ENCODE measurements at places on chromosomes 6 and 20.

GRCh38 chr6:31737991-31738979 is 1.5 kb upstream of the MSH5 start:
- no peak for DNase-seq

- DNase-seq = no peak
Measured at GRCh38 chr6:167747645-167748044, 79.1 kb upstream of the AFDN start.

GRCh38 chr6:143711714-143712113 is 33.9 kb downstream of the PHACTR2 start:
- DNase-seq = no peak

GRCh38 chr6:118523216-118523615 is 24.9 kb upstream of the PLN start:
- no peak for DNase-seq

DNA sequence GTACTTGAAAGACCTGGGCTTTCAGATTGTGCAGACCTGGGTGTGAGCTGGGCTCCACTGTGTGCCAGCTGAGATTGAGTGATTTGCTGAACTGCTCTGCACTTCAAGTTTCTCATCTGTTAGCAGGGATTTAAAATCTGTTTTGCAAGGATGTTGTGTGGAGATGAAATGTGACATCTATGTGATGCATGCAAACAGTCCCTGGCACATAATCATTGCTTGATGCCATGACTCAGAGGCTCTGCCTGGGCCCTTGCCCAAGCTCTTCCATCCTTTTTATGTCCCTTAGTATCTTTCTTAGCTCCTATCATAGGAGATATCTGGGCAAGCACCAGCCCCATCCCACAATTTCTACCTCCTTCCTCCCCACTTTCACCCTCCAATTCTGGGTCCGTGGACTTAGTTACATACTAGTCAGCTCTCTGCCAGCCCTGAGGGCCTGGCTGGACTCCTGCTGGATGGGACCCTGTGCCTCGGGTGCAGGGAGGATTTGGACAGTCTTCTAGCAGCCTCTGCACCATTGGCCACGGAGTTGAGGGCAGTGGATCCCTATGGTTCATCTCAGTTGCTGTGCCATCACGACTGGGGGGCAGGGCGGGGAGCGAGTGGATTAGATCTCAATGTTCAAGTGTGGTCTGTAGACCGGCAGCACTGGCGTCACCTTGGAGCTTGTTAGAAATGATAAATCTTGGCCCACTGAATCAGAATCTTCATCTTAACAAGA is 103.6 kb downstream of the MAP3K7 start:
- DNase-seq = no peak
